ENCODE measurements at places on chromosomes 4 and X.
A peak's percentile ranks its signal among the peaks of the same experiment; 100 is the strongest.

GRCh38 chr4:2824329-2824835 lies 19.3 kb upstream of the ADD1 start:
- DNase-seq = no peak

GRCh38 chr4:172698256-172698655 lies 470.4 kb upstream of the GALNT7 start:
- DNase-seq = no peak

GRCh38 chr4:145351162-145351561 lies 130.5 kb upstream of the SMAD1 start:
- DNase-seq = no peak

DNA sequence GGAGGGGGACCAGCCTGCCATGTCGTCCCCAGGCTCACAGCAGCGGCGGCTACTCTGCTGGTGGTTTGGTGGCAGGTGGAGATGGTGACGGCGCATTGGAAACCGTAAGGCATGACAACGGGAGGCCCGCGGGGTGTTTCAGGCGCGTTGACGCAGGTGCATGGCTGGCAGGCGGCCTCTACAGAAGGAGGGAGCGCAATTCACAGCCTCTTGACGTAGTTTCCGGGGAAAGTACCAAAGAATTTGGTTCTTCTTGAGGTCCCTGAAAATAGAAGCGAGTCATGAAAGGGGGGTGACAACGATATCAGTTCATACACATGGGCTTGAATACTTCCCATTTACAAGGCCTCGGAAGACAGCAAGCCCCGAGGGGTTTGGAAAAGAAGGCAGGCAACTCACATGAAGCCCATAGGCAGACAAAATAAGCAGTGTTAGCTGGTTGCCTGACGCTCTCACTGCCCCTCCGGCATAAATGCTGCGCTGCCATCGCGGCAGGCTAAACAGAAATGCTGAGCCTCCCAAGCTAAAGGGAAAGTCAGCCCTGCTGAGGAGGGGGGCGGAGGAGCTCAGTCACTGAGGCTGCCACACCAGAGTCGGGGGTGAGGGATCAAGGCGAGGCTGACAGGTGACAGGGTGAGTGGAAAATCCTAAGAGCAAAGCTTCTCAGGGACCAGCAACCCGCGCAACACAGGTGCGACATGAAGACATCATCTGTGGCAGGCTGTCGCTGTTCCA lies 52.3 kb upstream of the PDLIM3 start:
- no peak for DNase-seq

DNA sequence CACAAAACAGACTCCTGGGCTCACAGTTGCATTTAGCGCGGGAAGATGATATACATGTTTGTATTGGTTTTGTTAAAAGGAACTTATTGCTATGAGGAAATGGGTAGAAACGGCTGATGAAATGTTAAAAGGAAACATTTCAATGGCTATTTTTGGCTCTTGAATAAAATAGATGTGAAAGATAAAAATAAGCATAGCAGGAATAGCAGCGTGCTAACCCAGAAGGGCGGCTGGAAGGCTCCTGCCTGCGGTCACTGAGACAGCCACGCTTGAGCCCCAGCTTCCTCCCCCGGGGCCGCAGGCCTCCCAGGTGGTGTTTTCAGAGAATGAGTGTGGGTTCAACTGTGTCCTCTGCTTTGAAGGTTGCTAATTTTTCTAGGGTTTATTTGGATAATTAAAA lies 35.0 kb upstream of the CLCN4 start:
- DNase-seq = no peak

DNA sequence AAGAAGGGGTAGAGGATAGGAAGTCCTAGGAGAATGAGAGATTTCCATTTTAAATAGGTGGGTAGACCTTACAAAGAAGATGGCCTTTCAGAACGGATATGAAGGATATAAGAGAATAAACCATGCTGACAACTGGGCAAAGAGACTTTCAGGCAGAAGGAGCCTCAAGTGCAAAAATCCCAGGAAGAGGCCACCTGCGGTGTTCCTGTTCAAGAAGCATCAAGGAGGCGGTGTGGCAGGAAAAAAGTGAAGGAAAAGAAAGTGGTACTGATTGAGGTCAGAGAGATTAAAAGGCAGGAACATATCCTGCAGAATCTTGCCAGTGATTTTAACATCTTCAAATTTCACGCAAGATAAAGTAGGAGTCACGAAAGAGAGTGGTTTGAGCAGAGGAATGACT lies 172.0 kb downstream of the FSTL5 start:
- no peak for DNase-seq

DNA sequence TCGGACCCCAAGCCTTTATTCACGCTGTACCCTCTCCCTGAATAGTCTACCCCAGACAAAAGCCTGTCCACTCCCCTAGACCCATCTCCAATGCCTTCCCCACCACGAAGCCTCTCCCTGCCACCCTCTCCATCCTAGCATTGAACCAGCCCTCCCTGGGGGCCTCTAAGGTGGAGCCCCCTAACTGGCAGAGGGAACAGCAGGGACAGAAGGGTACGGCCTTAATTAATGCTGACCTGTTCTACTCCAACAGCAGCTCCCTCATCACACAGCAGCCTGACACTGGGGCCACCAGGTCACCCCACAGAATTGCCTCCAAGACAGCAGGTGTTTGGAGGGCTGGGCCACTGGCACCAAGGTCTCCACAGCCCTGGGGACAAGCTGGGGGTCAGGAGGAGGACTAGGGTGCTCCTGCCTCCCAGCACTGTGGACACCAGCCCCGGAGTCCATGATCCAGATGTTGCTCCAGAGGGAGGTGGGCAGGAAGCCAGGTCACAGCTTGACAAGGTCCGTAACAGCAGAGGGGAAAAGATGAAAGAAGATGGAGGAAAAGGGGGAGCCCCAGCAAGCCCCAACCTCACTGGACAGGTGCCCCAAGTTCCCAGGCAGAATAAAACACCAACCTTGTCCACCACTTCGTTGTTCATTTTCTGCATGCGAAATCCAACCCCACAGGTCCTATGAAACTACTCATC lies 3.7 kb downstream of the CRMP1 start:
- no peak for DNase-seq

- DNase-seq = no peak
Observed at GRCh38 chrX:24146283-24146949, 3.1 kb upstream of the ZFX start.

DNA sequence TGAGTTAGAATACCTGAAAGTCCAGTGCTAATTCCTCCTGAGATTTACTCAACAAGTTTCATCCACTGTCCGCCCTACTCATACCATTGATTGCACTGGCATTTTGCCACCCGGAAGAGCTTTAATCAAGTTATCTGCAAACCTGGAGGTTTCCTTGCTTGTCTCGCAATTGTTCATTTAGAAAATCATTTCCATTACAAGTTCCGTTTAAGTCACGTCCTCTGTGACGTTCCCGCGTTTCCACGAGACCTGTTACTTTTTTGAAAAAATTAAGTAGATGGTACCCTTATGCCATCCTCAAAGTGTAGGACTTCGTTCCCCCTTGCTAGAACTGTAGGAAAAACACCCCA lies 761 bp upstream of the FRYL start:
- peak; percentile 46 for DNase-seq

DNA sequence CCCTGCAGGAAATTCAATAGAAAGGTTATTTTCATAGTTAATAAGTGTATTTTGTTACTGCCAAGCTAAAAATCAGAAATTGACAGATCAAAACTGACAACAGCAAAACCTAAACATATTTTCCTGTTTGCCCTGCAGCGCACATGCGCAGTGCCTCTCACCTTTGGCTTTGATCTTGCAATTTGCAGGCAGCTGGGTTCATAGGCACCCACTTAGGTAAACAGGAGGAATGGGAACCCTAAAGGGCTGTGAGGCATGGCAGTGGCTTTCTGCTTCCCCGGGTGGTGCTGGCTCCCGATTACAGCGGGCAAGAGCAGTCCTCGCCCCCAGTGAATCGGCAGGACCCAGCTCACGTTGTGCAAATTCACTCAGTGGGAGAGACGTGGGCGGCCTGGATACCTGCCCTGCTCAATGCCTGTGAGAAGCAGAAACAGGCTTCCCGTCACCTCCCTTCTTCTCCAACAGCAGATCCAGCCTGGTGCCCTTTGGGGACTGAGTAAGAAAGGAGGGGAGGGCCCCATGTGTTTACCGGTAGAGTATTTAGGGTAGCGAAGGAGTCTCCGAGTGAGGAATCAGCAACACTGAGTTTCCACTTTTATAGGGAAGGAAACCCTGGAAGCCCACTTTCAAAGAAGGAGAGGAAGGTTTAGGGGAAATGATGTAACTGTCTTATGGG lies 25.7 kb downstream of the CCKAR start:
- DNase-seq = no peak

GRCh38 chr4:152264106-152264505 lies 271.8 kb downstream of the FBXW7 start:
- no peak for DNase-seq

Measured in T1000 (cell line).